ENCODE measurements at places on chromosomes 5 and 9.

- no peak for DNase-seq
Observed at GRCh38 chr9:98479967-98480847, 224.8 kb upstream of the TBC1D2 start.

DNA sequence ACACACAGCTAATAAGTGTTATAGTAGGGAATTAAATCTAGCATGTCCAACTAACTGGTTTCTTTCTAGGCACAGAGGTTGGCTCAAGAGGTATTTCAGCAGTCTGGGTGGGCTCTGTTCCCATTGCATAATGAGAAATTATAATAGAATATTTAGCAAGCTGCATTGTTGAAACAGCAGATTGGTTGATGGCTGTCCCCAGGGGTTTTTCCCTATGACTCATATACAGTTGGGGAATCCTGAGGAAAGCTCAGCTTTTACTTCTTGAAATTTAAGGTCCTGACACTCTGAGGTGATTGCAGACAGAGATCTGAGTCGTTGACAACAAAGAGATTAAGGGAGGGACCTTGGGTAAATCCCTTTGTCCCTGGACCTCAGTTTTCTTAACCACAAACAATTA lies 38.3 kb upstream of the TNFSF8 start:
- peak; percentile 9 for DNase-seq

DNA sequence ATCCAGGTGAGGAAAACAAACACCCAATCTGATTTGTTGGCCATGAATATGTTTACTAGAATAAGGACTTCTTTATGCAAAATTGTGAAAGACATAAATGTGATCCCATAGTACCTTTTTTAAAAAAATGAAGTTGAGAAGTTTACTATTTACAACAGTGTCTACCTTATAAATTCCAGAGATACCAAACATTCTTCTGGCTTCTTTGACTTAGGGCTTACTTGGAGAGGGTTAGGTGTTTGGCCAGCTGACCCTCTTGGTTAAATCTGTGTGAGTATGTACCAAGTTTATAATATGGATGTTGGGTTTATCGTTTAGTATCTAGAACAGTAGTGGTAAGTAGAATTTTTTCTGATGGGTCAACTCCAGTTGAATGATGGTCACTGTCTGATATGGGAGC lies 212.3 kb downstream of the DOCK8 start:
- DNase-seq: no peak

GRCh38 chr5:174325961-174326360 lies 280.5 kb downstream of the NSG2 start:
- no peak for DNase-seq

- no peak for DNase-seq
Observed at GRCh38 chr5:159559337-159559736, 229.1 kb upstream of the IL12B start.

DNA sequence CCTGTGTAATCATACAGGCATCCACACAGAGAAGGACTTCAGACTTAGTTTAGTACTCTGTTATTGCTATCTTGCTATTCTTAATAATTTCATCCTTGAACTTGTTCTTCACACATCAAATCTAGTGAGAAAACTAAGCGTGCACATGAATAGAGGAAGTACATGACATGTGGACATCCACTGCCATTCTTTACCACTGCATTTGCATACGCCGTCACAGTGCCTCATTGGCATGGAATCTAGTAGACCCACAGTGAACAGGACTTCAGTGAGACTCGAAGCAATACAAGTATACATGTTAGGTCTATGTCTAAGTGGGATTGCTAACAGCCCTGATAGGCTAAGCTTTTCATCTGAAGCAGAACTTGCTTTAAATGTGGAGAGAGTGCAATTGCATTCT lies 592.1 kb downstream of the TLE4 start:
- DNase-seq: no peak

GRCh38 chr5:132090107-132090506 lies 16.5 kb downstream of the CSF2 start:
- no peak for DNase-seq

DNA sequence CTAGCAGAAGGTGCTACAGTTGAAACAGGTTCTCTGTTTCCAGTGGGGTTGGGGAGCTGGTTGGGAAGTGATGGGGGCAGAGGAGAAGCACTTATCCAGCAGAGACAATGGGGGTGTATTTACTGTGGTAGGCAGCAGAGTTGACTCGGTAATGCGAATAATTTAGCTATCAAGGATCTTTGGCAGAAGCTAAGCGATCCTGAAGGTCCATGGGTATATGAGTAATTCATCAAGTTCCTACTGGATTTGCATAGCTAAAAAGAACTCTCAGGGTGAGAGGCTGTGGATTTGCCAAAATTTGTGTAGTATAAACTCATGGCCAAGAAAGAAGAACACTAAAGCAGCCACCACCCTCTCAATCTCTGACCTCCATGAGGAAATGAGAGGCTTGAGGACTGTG lies 61.2 kb upstream of the EGFLAM start:
- DNase-seq: no peak

- DNase-seq: no peak
Observed at GRCh38 chr9:37382982-37383357, 39.5 kb upstream of the GRHPR start.

DNA sequence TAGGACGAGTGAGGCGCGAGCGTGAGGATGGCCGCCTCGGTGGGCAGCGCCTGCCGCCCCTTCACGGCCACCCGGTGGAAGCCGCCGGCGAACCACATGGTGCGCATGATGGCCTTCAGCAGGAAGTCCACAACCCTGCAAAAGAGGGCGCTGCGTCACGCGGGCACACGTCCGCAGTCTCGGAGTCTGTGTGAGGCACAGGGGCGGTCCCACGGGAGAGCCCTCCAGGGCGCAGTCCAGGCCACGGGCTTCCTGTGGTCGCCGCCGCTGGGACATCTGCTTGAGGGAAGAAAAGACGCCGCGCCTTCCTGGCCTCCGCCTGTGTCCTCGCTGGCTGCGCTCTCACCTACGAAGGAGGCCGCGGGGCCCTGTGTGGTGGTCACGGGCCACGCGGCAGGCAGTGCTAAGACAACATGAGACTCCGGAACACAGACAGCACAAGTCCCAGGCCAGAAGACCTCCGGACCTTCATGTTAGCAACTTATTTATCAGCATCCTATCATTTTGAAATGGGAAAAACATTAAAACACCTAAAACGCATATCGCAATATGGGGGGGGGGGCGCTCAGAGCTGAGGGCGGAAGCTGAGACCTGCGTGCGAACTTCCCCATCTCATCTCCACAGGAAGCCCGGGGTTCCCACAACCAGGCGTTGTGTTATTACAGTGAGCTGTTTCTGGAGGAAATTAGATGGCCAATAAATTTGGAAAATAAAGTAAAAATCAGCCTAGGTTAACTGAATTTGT lies 28.8 kb downstream of the LPCAT1 start:
- no peak for DNase-seq

- no peak for DNase-seq
Observed at GRCh38 chr5:61670941-61671340, 338.9 kb downstream of the ZSWIM6 start.

DNA sequence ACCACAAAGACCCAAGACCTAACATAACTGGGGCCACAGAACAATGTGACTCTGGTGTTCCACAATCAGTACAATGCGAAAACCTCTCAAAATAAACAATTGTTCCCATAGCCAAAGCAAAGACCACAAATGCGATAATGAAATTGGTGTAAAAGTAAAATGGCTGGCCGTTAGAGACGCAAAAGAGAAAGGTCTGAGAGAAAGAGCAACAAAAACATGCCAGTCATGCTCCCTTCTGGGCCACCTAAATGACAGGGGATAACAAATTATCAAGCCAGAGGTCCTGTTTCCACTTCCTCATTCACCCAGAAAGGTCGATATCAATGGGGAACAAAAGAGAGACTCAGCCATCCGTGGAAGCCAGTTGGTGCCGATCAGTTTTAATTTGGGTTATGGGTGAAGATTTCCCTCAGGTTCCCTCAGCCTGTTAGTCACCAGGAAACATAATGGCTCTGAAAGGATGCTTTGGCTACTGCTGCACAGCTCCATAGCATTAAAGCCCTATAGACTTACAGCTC lies 9.2 kb upstream of the CFAP95 start:
- DNase-seq: no peak

DNA sequence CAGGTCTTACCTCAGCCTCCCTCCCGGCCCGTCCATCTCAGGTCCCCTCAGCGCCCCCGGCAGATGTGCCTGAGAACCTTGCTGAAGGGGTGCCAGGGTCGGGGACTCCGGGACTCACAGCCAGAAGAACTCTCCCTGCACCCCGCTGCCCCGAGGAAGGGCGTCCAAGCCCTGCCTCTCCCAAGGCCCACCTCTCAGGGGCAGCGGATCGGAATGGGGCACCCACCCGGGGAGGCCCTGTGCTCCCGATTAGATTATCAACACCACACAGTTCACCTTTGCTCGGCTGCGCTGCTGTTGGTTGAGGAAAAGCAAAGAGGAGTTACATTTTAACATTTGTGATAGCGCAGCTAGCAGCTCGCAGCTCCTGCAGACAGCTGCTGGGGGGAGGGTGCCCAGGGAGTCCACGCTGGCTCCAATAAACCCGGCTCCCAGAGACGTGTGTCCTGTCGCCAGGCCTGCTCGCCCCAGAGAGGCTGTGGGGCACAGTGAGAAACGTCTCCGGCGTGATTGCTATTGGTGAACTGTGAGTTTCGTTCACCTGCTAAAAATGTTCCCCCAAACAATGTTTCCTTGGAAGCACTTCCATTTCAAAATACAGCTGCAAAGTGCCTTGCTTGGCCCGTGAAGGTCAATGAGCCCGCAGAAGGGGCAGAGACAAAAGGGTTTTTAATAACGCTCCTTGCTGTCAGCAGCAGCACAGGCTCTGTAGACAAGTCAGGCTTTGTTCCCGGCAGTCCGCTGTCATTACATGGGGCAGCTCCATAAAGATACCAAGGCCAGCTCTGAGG lies 18.6 kb upstream of the SLC6A19 start:
- DNase-seq: no peak

DNA sequence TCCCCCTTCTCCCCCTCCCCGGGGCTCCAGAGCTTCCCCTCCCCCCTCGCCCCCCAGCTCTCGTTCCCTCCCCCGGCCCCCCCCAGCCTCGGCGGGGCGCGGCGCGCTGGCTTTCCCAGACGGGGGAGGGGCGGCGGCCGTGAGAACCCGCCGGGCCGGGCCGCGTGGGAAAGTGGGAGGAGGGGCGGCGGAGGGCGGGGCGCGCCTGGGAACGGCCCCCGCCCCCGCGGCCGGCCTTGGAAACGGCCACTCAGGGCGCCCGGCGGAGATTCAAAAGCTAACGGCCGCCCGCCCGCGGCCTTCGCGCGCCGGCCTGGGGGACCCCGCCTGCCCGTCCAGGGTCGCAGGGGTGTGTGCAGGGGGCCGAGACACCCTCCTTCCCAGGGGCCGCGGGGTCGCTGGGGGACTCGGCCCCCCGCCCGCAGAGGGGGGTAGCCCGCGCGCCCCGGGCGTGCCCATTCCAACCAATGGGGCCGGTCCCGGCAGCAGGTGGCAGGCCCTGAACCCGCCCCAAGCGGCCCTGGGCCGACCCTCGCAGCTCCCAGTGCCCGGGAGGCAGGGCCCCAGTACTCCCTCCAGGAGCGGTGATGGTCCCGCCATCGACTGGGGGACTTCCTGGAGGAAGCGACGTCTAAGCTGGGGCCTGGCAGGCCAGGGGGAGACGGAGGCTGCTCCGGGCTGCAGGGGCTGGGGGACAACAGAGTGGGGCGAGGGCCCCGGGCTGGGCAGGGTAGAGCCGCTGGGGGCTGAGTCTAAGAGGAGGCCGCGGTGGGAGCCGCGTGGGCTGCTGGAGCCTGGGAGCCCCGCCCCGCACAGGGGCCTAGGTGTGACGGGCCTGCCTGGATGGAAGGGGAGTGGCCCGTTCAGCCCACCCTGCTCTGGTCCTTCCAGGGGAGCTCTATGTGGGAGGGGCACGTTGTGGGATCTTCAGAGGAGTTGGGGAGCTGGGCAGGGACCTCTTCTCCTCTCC lies 14.2 kb upstream of the NRARP start:
- DNase-seq: no peak

GRCh38 chr9:26437056-26437711 lies 455.4 kb downstream of the CAAP1 start:
- DNase-seq: no peak

DNA sequence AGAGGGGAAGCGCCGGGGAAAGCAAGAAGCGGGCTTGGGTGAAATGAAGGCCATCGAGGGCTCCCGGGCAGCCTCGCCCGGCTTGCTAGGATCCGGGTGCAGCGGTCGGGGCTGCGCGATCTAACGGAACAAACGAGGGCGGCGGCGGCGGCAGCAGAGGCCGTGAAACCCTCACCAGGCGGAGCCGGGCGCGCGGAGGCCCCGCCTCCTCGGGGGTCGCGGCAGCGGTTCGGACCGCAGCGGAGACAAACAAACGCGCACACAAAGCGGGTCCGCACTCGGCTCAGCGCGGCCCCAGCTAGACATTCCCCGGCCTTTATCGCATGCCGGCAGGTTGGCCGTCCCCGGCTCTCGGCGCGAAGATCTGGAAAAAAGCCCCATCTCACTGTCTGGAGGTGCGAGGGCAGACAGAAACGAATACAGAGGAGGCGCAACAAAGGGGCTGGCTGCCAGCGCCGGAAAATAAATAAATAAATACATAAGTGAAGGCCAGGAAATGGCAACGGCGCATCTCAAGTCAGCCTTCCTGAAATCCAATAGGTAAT lies 10.5 kb upstream of the TRIM36 start:
- DNase-seq: no peak

DNA sequence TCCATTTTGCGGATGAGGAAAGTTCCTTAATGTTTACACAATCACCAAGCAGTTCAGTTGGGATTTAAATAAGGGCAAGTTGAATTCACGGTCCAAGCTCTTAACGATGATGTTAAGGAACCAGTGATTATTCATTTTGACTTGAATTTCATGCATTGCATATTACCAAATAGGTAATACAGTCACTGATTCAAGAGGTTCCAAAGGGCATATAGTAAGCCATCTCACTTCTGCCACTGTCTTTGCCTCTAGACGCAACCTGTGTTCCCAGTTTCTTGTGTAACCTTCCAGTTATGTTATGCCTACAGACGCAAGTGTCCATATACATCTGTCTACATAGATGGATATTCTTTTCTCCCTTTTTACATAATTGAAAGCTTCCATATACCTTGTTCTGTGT lies 39.9 kb upstream of the EPB41L4B start:
- DNase-seq: no peak

- no peak for DNase-seq
Observed at GRCh38 chr5:101142102-101142501, 239.0 kb upstream of the ST8SIA4 start.

DNA sequence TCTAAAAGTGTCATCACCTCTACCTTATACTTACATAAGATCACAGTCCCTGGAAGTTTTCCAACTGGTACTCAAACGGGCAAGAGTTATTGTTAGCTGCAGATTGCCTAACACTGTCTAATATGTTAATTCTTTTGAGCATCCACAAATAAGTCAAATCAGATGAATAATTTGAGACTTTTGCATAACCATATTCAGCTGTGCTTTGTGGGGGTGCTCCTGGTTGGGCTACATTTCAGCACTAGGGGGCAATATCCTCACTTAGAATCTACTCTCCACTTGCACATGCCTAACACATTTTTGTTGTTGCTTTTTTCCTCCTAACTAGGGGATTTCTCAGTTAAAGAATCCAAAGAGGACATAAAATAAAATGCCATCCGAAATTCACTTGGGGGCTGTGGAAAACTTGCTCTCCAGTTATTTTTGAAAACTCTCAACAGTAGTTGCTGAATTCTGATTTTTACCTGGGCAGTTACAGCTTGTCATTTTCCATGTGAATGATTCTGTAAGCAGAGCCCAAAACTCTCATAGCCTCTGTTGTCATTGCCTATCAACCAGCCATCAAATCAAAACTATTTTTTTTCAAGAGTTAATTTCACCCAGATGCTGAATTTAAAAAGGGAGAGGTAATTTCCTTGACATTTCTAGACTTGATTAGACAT lies 71.5 kb downstream of the TRIM36 start:
- DNase-seq: peak; percentile 50

Measured in activated CD4-positive, alpha-beta T cell treated with anti-CD3 and anti-CD28 coated beads, Interleukin-2, Interleukin-4, amounts not matched to agents 100 ng/mL and 50 ng/mL, durations not matched to agents 16 hours and 8 hours (primary cell).